ENCODE measurements at places on chromosomes 2 and 18.

DNA sequence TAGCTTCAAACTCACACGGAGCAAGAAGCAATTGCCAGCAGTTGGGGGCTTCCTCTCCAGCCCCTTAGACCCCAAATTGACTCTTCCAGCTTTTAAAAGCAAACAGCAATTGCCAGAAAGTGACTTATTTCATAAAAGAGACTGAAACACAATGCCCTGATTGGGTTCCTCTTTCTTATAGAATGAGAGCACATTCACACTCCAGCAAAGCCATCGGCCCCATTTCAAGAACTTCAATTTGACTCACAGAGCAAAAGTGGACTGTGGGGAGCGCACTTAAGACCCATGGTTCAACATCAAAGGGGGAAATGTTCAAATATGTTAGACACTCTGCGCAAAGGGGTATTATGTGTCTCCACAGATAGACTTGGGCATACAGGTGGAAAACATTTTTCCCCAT lies 484.7 kb downstream of the BCL11A start:
- DNase-seq: no peak

GRCh38 chr2:122433123-122433754 lies 677.8 kb downstream of the TSN start:
- DNase-seq: no peak

DNA sequence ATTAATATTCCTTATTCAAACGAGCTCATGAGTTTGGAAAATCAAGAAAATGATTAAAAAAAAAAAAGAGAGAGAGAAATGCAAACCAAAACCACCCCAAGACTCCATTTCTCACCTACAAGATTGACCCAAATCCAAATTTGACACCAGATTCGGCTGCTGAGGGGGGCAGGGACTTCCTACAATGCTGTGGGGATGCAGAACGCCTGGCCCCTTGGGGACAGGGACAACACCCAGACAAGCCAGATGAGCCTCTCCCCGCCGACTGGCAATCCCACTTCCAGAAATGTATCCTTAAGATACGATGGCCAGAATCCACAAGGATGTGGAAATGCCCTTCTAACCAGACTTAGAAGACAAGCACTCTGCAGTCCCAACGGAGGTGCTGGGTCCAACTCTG lies 20.7 kb downstream of the BOK start:
- no peak for DNase-seq

DNA sequence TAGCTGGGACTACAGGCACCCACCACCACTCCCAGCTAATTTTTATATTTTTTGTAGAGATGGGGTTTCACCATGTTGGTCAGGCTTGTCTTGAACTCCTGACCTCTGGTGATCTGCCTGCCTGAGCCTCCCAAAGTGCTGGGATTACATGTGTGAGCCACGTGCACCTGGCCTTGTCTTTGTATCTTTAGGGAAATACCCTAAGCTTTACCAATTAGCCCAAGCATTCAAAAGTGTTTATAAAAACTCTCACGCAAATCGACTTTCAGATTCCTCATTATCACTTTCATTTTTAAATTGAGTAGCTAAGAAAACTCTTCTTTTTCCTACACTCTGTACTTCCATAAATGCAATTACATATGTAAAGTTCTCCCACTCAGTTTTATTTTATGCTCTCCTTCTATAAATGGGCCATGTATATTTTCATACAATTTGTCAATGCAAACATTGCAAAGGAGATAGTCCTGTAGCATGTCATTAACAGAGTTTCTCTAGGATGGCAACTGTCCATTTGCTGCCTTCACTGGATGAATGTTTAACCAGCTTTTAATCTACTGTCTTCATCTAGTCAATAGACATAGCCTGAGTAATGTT lies 326.2 kb upstream of the LRATD1 start:
- no peak for DNase-seq

- DNase-seq: peak; percentile 58
Measured at GRCh38 chr2:73836141-73836943, 7.6 kb downstream of the STAMBP start.

DNA sequence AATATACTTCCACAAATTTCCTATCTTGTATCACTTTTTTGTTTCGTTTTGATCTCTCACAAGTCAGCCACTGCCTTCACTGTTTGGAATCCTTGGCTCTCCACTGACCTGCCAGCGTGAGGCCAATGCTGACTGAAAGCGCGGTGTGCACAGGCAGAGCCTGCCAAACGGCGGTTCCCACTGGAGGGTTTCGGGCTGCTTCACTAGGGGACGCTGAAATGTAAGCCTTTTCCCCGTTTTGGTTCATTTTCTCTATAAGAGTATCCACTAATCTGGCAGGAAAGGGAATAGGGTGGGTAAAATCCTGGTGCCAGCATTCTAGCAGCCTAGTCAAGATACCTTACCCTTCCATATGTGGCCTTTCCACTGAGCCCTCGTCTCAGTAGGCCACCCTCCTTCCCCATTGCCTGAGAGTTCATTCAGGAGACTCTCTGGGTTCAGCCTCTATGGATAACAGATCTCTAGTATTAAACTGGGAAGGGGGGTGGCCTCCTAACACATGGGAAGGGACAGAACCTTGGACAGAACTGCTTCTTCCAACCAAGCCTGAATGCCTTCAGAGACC lies 91.5 kb downstream of the DYM start:
- no peak for DNase-seq

DNA sequence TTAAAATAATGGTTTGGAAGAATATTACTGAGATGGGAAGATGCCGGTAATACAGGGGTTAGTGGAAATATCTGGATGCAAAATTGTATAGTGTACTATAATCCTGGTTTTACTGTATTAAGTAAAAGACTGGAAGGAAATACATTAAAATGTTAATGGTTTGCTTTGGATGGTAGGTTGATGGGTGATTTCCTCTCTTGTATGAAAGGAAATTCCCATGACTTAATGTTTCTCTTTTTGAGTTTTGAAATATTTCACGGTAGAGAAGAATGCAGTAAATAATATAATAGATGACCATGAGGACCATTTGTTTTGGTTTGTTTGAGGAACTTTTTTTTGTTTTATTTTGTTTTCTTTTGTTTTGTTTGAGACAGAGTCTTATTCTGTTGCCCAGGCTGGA lies 8.2 kb downstream of the SPTBN1 start:
- DNase-seq: no peak

GRCh38 chr2:58981237-58981636 lies 740.1 kb upstream of the FANCL start:
- DNase-seq: no peak

DNA sequence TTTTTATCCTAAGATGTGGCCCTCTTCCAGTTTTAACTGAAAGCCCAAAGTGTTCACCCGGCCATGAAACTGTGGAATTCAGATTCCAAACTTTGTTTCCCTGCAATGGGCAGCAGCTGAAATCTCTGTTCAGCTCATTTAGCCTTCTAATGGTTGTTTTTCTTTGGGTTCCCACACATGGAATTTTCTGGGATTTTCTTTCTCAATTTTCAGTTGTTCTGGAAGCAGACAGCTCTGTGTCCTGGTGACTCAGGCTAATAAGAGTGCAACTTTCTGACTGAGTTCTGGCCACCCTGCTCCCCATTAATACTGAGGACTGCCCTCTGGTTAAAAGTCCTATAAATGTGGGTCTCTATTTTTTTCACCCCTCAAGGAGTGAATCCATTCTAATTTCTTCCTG lies 78.5 kb downstream of the PMS1 start:
- DNase-seq: no peak

DNA sequence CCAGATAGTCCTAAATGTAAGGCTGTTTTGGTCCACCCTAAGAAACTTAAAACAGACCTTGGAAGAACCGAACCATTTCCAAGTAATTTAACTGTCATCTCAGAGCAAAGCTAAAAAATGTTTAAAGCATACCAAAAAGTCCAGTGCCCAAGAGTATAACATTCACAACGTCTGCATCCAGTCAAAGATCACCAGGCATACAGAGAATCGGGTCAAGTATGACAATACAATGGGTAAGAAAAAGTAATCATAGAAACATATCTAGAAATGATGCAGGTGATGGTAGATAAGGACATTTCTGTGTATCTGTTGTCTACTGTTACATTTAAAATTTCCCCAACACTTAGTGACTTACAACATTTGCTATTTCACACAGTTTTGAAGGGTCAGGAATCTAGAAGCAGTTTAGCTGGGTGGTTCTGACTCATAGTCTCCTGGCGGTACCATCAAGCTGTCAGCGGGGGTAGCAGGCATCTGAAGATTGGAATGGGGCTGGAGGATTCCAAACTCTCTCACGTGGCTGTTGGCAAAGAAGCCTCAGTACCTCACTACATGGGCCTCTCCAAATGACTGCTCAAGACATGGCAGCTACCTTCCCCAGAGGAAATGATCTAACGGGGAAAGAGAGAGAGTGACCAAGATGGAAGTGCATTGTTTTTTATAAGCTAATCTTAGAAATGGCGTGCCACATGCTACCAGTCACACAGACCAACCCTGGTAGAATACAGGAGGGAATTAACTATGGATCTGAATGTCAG lies 36.6 kb upstream of the DYNC2LI1 start:
- DNase-seq: no peak

- no peak for DNase-seq
Measured at GRCh38 chr2:11616851-11617415, 53.1 kb downstream of the NTSR2 start.

- DNase-seq: no peak
Measured at GRCh38 chr2:40123326-40123725, 328.6 kb downstream of the SLC8A1 start.

- DNase-seq: peak; percentile 73
Measured at GRCh38 chr2:20224716-20225293, at the start of gene SDC1. TSS of gene SDC1 (minus strand) at chr2:20225130. CDS start at chr2:20224867, 263 bp downstream.

GRCh38 chr18:63312019-63312409 lies 7.6 kb downstream of the BCL2 start:
- no peak for DNase-seq

DNA sequence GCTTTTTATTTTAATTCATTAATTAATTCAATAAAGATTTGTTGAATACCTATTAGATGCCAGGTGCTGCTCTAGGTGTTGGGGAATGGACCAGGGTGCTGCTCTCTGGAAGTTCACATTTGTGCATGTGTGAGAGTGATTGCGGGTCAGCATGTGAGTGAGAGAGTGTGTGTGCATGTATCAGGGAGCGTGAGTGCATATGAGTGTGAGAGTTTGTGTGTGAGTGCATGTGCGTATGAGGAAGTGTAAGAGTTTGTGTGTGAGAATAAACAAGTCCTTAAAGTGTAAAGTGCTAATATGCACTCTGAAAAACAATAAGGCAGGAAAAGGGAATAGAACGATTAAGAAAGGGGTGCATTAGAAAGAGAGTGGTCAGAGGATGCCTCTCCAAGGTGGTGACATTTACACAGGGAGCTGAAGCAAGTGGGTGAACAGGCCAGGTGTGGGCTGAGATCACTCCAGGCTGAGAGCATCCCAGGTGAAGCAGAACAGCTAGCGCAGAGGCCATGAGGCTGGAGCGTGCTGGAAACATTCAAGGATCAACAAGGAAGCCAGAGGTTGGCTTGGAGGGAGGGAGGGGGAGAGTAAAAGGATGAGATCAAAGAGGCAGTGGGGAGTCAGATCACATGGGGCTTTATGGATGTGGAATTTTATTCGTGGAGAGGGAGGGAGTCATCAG lies 50.5 kb upstream of the SLC1A4 start:
- no peak for DNase-seq

DNA sequence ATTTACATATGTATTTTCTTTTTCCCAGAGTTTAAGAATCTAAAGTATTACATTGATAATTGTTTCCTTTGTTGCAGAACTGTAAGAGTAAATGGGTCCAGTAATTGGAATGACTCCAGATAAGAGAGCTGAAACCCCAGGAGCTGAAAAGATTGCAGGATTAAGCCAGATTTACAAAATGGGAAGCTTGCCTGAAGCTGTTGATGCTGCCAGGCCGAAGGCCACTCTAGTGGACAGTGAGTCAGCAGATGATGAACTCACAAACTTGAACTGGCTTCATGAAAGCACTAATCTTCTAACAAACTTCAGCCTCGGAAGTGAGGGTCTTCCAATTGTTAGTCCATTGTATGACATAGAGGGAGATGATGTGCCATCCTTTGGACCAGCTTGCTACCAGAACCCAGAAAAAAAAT lies 183.8 kb upstream of the STON1 start:
- DNase-seq: peak; percentile 6

DNA sequence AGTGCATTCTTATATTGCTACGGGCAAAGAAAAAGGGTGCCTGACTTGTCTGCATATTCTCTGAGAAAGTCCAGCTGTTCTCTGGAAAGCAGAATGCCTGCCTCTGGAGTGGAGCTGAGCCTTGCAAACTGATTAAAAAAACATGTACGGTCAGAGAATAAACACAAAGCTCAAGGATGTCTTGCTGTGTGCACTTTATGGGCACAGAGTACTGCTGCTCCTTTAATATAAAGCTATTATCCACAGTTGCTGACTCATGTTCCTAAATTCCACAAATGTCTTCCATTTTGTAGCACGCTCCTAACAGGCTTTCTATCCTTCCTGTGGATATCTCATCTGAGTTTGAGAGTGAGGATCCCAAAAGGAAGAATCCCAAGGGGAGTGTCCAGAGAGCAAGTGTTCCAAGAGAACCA lies 229.0 kb downstream of the MREG start:
- DNase-seq: no peak

GRCh38 chr2:237383991-237384671 lies 29.8 kb downstream of the COL6A3 start:
- no peak for DNase-seq

DNA sequence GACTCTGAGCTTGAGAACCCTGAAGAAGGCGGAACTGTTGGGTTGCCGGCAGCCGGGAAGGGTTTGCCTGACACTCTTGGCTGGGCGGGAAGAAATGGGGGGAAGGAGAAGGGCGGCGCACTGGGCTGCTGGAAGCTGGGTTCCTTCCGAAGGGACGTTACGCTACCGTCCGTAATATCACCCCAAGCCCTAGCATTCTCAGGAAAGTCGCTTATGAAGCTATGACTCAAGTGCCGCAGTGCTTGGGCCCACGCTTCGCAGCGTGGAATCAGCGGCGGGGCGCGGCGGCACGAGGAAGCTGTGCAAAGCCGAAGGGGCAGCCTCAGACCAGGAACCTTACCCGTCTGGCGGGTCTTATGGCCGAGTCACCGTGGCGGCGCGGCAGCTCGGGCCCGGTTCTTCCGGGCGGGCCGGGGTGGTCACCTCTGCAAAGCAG lies 50.2 kb upstream of the SIGLEC15 start:
- peak; percentile 44 for DNase-seq

DNA sequence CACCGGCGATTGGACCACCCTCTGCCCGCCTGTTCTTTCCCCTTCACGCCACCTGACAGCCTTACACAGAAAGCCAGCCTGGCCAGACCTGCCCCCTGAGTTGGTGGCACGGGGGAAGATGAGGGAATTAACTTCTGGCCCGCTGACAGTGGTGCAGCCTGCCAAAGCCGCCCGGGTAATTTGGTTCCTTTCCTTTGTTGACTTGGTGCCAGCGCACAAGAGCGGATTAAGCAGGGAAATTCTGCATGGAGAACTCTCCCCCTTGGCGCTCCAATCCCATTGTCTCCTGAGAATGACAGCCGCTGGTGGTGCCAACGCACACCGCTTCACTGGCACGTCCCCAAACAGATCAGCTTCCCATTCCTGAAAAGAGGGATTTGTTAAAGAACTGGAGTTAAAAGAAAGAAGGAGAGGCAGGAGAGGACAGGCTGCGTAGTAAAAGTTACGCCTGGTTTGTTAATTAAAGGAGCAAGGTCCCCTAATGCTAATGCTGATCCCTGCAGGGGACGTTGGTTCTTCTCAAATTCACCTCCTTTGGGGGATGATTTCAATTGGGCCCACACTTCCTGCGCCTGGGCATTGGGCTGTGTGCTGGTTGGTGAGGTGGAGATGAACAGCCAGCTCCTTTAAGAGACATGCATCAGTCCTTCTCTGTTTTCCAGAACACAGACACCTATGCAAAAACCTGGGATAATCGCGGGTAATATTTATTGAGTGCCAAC lies 286.8 kb downstream of the MYCN start:
- peak; percentile 100 for DNase-seq

- DNase-seq: no peak
Measured at GRCh38 chr2:8636041-8636491, 45.8 kb upstream of the ID2 start.
